Naive thymus-derived CD4-positive, alpha-beta T cell (primary cell): ENCODE measurements at places on chromosomes 3 and 15.

GRCh38 chr3:58609990-58610389 lies 32.8 kb upstream of the FAM107A start:
- no peak for DNase-seq

DNA sequence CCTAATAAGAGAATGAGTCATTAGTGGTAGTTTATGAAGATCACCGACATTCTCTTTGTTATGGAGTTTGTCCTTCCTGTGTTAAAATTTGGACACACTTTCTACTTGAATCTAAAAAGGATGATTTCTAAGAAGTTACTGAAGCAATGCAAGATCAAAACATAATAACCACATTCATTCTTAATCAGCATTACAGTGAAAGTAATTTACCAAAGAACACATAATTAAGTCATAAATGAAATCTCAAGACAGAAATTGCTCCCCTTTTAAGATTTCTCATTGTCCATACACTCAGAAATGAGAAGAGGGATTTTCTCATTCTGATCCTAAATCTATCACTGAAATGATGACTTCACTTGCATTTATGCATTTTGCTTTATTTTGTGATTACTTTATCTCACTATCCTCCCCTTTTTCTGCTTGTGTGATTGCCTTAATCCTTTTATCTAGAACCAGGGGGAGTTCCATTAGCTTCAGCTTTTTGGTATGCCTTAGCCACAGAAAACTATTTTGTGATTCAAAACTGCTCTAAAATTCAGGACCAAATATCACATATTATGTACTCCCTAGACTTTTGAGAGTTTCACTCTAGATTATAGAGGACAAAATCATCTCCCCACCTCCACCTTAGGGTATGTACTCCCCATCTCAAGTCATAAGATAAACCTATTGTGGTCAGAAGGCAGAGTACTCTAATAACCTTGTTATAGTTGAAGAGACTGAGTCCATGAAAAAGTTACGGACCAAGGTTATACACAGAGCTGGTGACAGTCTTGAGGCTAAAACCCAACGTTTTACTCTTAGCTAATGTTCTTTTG lies 817.6 kb upstream of the CFAP20DC start:
- no peak for DNase-seq

DNA sequence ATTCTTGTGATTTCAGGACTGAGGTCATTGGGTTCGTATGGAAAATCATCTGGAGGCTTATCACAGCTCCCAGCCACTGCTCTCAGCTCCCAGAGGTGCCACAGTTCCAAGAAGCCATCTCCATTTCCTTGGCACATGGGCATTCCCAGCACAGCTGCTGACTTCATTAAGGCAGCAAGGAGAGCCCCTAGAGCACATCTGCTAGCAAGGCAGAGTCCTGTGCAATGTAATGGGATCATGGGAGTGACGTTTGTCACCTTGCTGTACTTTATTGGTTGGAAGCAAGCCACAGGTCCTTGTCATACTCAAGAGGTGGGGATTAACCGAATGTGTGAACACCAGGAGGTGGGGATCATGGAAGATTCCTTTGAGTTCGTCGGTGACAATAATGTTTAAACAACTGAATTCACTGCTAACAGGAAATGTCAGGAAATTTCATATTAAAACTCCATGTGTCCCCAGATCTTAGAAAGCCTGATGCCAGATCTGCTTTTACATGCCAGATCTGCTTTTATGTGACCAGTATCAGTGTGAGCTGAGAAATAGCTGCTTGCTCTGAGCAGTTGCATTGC lies 148.8 kb downstream of the GABRG3 start:
- DNase-seq, result no peak

DNA sequence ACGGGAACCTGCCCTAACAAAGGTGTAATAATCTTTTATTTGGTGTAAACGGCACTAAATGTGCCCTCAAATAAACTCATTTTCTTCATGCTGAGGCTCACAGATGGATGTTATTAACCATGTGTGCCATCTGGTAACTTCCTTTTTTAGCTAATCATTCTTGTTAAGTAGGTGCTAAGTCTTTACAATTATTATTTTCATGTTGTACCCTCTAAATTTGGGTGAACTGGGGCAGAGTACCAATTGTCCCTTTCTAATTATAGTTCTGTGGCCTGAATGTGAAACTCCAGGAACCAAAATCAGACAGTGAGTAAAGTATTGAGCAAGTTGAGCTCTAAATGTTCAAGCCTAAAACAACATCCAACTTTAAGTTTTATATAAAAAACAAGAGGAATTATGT lies 220.7 kb upstream of the CADM2 start:
- no peak for DNase-seq

- no peak for DNase-seq
Measured at GRCh38 chr3:140584549-140584948, 93.3 kb upstream of the TRIM42 start.

GRCh38 chr15:77312523-77312922 lies 107.4 kb downstream of the PEAK1 start:
- DNase-seq, result no peak

DNA sequence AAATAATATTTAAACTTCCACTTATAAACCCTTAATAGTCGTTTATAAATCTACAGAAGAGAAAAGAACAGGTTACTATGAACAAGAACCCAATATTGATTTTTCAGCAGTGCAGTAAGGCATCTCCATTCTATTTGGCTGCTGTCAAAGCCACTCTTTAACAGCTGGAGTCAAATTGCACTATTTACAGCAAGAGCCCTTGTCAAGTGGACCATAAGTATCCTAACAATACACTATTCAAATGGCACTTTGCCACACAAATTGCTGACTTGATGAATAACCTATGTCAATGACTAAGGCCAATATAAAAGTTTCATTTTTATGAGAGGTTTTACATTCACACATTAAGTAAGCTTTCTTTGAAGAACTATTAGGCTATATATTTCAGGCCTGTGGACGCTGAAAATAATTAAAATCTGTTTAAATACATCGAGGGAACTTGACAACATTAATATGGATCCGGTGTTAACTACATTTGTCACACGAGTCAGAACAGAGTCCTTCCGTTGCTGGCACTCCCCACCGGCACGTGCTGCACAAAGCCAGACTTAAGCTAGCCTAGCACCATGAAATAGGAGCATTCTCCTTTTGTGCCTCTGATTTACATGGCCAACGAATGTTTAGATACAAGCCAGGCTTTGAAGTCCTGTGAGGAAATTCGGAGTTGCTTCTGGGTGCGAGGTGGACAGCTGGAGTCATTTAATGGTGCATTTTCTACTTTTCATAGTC lies 100.5 kb downstream of the WDR72 start:
- no peak for DNase-seq

GRCh38 chr15:44308415-44308814 lies 19.9 kb downstream of the GOLM2 start:
- DNase-seq, result no peak

DNA sequence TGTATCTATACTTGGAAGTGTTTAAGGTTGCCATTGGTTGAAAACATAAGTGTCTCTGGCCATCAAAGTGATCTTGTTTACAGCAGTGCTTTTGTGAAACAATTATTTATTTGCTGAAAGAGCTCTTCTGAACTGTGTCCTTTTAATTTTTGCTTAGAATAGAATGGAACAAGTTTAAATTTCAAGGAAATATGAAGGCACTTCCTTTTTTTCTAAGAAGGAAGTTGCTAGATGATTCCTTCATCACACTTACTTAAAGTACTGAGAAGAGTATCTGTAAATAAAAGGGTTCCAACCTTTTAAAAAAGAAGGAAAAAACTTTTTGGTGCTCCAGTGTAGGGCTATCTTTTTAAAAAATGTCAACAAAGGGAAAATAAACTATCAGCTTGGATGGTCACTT lies 19.7 kb downstream of the B3GNT5 start:
- no peak for DNase-seq

- no peak for DNase-seq
Measured at GRCh38 chr3:5444253-5444652, 256.7 kb downstream of the EDEM1 start.

DNA sequence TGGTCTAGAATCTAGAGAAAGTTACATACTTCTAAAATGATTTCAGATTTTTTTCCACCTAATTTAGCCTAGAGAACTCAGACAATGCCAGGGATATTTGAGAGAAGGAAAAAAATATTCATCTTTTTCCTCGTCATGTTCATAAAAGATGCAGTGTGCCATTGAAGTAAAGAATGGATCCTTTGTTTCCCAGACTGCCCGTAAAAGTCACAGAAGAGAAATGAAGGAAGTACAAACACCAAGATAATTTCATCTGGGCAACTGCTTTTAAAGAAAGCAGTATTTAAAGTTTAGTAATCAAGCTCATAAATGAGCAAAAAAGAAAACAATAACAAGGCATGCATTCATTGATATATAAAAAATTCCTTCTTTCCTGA lies 47.2 kb downstream of the TTC23 start:
- no peak for DNase-seq
